ENCODE measurements at places on chromosomes 1 and 21.

GRCh38 chr1:30302858-30303257 is 420.5 kb downstream of the MATN1 start:
- DNase-seq: no peak

DNA sequence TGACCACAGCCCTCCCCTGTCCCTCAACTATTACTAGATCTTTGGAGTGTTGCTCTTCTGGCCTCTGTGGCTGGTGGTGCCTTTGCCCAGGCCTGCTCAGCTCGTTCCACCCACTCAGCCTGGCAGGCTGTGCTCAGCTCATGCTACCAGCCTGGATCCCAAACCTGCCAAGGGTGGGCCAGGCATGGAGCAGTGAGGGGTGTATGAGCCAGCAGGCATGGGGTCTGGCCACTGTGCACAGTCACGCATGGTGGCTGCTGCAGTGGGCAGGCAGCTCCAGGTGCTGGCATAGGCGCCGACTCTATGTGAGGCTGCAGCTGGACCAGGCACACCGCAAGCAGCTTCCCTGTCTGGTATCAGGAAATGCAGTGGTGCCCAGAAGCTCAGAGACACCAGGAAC is 449.9 kb downstream of the MATN1 start:
- no peak for DNase-seq

- no peak for DNase-seq
Measured at GRCh38 chr1:207218512-207219362, 102.7 kb upstream of the CD55 start.

DNA sequence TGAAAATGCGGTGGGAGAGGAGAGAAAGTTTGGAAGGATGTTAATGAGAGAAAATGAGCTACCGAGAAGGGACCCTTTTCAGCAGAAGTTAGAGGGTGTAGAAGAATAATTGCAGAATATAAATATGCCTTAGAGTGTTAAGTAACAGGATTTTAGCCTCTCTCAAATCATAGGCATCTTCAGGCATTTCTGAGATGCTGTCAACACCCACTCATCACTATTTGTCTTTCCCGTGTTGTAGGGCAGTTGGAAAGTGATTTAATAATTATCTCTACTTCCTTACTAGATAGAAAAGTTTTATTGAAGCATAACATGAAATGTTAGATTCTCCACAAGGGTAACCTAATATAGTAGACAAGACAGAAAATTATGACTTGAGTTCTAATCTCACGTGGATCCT is 96.4 kb upstream of the RGS4 start:
- DNase-seq: peak; percentile 47
